ENCODE measurements at places on chromosomes 16 and 17.

- DNase-seq = no peak
Observed at GRCh38 chr17:59671386-59671785, 35.8 kb downstream of the PTRH2 start.

DNA sequence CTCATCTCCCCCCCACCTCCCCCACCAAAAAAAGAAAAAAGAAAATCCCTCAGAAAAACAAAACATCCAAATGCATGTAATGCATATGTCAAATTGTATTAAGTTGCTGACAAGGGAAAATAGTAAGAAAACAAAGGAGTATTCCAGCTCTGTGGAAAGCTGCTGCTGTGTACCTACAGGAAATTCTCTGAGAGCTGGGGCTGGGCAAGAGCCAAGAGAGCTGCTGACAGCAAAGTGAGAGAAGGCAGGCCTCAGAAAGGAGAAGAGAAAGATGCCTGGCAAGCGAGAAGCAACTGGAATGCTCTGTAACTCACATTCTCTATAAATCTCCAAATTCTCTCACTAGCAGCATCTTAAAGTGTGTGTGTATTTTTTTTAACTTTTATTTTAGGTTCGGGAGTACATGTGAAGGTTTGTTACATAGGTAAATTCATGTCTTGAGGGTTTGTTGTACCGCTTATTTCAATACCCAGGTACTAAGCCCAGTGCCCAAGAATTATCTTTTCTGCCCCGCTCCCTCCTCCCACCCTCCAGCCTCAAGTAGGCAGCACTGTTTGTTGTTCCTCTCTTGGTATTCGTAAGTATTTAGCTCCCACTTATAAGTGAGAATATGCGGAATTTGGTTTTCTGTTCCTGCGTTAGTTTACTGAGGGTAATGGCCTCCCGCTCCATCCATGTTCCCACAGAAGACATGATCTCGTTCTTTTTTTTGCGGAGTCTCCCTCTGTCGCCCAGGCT lies 24.4 kb downstream of the CNTROB start:
- DNase-seq = no peak

DNA sequence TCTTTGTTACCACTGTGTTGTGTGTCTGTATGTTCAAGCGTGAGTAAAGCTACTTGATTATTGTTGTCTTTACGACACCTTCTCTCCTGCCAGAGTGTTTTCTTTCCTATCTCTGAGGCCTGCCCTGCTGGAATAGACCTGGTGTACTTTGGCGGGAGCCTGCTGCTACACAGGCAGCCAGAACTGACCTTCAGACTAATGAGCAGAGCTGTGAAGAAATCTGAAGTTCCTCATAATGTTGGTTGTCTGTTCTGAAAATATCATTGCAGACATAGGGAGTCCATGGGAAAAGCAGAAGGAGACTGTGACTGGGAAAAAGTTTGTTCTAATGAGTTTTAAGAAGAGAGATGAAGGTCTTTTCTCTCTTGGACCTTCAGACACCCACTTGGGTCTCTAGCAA lies 9.8 kb downstream of the RHOT1 start:
- no peak for DNase-seq

DNA sequence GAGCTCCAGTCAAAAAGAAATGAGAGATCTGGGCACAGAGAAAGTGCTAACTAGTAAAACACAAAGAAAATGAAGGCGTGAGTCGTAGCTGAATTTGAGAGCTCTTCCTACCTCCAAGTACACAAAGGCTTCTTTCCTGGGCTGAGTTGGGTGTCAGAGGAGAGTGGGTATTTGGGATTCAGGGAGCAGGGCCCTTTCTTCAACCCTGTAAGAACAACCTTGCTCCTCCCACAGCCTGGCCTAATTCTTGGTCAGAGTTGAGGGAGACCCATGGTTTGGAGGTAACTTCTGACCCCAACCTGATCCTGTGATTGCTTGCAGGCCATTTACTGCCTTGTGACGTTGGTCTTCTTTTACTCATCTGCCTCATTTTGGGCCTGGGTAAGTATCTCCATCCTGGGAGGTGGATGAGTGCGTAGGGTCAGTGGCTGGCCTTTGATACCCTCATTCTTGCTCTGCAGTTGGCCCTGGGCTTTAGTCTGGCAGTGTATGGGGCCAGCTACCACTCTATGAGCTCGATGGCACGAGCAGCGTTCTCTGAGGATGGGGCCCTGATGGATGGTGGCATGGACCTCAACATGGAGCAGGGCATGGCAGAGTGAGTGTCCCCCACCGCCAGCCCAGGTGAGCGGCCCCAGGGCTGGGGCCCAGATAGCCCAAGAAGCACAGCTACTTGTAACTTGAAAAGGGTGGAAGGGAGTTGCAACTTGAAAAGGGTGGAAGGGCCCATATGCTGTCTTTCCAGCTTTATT lies 1.3 kb downstream of the TMEM208 start:
- no peak for DNase-seq

DNA sequence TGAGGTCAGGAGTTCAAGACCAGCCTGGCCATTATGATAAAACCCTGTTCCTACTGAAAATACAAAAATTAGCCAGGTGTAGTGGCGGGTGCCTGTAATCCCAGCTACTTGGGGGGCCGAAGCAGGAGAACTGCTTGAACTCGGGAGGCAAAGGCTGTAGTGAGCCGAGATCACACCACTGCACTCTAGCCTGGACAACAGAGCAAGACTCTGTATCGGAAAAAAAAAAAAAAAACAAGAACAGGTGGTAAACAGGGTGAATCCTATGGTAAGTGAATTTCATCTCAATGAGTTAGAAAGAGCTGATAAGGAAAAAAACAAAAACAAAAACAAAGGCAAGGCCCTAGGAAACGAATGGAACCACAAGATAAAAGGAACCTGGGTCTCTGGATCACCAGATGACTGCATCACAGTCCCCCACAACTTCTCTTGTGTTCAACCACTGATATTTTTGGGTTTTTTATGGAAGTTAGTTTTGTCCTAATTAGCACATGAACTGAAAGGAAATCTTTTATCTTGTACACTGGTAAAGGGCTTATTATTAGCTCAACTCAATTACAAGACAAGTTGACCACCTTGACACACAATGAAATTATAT lies 21.0 kb downstream of the GLG1 start:
- DNase-seq = no peak

DNA sequence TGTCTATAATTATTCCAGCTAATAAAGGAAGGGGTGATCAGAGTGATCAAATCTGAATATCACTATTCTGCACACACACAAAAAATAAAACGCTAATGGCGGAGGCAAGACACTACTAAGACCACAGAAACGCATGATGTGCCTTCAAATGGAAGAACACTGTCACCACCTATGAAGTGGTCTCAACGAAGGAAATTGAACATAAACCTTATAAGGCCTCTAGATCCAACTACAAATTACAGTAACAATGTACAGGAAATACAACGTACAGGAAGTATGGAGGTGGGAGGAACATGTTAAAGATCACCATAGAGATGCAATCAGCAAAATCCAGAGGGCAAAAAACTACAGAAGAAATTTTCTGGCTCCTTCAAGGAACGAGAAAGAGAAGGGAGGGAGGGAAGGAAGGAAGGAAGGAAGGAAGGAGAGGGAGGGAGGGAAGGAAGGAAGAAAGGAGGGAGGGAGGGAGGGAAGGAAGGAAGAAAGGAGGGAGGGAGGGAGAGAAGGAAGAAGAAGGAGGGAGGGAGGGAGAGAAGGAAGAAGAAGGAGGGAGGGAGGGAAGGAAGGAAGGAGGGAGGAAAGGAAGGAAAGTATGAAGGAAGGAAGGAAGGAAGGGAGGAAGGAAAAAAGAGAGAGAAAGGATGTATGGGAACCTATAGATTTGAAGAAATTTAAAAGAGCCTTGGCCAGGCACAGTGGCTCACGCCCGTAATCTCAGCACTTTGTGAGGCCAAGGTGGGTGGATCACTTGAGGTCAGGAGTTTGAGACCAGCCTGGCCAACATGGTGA lies 3.1 kb upstream of the SGCA start:
- peak; percentile 23 for DNase-seq

DNA sequence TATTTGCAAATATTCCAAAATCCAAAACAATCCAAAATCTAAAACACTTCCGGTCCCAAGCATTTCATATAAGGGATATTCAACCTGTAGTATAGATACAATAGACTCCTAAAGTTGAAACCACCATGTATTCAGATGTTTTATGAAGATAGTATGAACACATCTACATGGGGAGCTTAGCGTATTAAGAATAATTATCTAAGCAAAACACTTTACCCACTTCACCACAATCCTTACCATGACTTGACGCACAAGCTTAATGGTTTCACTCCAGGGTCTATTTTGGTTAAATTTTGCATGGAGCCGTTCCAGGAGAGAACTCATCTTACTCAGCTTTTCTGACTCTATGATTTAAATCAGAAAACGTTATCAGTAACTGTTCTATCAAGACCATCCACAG lies 3.5 kb downstream of the MED1 start:
- no peak for DNase-seq

- no peak for DNase-seq
Observed at GRCh38 chr17:38601539-38602351, 4.0 kb downstream of the SRCIN1 start.

GRCh38 chr17:48240122-48240521 lies 132.6 kb downstream of the SNX11 start:
- DNase-seq = no peak

DNA sequence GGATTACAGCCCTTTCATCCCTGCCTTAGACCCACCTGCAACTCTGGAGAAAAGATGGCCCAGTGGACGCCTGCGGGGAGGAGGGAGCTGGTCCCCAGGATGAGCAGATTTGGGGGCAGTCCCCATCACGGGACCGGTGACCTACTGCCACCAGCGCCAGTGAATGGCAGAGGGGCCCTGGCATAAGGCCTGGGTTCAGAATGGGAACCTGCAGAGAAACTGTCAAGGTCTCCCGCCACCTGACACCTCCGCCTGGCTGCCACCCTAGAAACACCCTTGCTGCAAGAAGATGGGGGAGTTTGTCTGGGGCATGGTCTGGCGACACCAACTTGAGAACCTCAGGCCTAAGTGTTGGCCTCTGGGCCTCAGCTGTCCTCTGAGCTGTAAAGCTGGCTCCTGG lies 335.7 kb downstream of the SEC14L1 start:
- DNase-seq = no peak

DNA sequence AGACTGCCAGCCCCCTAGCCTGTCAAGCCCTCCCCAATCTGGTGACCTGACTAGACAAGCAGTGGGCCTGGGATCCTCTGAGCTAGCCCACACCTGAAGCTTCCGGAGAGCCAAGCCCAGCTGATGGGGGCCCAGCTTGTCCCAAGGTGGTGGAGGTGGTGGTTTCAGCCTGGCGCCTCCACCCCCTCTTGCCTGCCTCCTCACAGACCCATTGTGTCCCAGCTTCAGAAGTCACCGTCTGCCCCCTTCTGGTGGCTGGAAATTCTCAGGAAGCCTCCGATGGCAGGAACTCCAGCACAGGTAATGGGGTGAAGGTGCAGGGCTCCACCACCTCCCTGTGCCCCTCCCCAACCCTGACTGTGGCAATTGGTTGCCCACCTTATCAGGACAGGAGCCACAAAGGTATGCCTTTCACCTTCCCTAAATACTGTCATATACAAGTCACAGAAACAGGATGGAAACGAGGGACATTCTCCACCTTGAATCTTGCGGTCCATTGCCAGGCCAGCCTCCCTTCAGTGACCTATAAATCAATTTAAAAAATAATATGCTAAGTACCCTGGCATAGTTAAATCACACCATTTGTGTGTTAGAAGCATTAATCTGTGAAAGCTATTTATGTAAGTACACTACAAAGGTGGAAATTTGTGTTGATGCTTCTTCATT lies 66.0 kb upstream of the ZNF423 start:
- DNase-seq = peak; percentile 32

- no peak for DNase-seq
Observed at GRCh38 chr17:67362173-67362572, 4.2 kb downstream of the PSMD12 start.

- DNase-seq = peak; percentile 46
Observed at GRCh38 chr17:75587675-75588595, at the start of gene MYO15B. Gene MYO15B, plus strand, starts transcription at chr17:75587800. Its CDS starts 258 bp downstream, at chr17:75588058.

- no peak for DNase-seq
Observed at GRCh38 chr17:7348478-7349242, 3.3 kb upstream of the KCTD11 start.

DNA sequence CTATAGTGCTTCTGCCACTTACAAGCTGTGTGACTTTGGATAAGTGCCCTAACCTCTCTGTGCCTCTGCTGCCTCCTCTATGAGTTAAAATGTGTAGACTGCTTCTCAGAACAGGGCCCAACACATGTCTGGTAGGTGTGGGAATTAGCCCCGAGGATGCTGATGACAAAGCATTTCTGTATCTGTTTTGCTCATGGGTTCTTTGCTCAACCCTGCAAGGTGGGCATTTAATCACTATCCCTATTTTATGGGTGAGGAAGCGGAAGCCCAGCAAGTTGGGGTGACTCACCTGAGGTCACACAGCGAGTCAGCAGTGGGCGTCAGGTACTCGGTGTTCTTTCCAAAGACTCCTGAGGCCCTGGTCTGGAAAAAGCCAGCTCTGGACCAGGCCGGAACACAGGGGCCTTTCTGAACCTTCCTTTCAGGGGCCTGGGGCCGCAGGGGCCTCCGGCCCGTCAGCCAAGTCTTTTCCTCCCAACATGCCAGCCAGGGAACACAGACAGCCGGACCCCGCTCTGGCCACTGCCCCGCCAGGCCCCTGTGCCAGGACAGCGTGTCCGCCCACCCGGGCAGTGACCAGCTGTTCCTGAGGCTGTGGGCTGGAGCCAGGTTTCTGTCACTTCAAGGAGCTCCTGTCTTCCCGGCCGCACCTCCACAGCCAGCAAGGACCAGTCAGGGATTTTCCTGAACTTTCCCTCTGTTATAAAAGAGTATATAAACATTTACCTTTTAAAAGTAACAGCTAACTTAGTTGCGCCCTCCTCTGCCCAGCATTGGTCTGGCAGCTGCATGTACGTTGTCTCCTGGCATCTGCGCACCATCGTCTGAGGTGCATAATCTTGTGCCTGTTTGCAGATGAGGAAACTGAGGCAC lies 62.5 kb downstream of the SREBF1 start:
- no peak for DNase-seq

DNA sequence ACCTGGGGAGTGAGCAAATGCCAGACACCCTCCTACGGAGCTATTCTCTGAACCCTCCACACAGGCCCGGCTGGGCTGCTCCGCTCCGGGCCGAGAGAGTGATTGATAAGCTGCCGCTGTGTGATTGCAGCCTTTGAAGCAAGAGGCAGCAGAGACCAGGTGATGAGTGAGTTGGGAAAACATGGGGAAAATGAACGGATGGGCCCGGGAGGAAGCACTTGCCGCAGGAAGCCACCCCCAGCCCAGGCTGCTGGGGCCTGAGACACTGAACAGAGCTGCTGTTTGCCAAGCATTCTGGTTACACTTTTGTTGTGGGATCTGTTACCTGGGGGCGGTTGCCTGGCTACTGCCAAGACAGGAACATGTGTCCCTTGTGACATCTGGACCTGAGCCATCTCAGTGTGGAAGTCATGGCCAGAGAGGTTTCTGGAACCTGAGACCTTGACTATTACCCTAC lies 46.4 kb upstream of the KLHDC4 start:
- no peak for DNase-seq

DNA sequence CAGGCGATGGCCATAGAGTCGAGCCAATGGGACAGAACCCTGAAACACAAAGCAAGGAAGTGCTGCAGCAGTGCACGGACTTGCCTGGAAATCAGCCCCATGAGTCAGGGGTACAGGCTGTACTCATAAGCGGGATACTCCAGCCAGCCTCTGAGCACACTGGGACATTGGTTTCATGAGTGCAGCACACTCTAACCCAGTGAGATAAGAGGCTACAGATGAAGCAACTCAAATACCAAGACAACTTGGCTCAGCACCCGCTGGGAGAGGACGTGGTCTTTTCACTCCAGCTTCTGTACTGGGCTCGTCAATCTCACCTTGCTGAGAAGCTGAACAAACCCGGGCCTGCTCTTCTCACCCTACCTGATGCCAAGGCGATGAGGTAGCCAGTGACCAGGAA lies 98.2 kb downstream of the AXIN2 start:
- DNase-seq = no peak

All from Jurkat, Clone E6-1 (cell line).